ENCODE measurements at places on chromosomes 16 and 17. TPM values are rescaled to one million over a fixed set of nuclear protein-coding genes. Genes with fewer than 3 reads are reported as not detected.

RBBP6 gene
- 60.7 TPM for total RNA-seq

OTOA gene
- total RNA-seq, result not detected

SPATA32 gene
- 0.43 TPM for total RNA-seq

IL32 gene
- total RNA-seq, result 2,176 TPM

GP2 gene
- not detected for total RNA-seq

ACSM2B gene
- total RNA-seq, result not detected

All from activated naive CD4-positive, alpha-beta T cell treated with anti-CD3 and anti-CD28 coated beads, Interleukin-2, amount 10 ng/mL, durations not matched to agents 5 hours and 36 hours (primary cell).